ENCODE measurements at places on chromosomes 2 and 18.

GRCh38 chr18:74154716-74155115, 6.4 kb downstream of the TIMM21 start:
- no peak for DNase-seq

DNA sequence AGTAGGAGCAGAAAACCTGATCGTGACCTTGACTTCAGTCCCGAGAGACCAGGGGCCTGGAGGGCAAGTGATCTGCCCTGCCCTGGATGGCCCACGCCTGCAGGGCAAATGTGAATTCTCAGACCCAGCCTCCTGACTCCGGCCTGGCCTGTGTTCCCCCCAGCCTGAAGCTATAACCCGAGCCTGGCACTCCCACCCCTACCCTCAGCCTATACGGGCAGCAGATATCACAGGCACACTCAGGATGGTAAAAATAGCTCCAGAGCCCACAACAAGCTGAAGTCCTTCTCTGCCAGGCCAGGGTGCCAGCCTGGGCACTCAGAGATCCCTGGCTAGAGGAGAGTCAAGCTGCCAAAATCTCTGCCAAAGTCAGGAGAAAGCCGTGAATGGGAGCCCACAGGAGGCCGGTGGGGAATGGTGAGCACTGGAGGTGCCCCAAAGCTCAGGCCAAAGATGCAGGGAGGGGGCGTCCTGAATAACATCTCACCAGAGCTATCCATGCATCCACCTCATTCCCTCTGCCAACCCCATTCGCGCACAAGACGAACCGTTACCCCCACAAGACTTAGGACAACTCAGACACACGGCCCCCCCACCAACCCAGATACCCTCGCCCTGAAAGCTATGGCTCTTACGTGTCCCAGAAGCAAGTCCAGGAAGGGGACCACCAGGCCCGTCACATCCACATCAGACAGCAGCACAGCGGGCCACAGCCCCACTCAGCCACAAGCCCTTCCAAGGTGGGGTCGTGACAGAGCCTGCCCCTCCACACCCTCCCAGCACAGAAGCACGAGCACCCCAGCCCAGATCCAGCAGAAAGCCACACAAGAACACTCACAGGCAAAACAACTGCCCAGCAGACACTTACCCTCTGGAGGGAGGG, 144.9 kb downstream of the TNS1 start:
- no peak for DNase-seq

DNA sequence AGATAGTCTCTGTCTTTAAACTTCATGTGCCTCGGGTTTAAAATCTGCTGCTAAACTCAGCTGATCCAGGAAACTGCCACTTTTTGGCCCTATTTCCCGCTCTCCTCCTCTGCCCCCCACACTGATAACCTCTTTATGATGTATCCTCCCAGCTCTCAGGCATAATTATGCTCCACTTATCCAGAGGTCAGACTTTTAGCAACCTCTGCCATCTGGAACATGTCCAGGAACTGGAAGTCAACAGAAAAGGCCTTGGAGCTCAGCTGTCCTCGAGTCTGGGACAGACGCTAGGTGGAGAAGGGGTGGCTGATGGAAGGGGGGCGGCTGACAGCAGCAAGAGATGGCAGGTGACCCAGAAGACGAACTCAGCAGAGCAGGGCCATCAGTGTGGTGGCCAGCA, 41.2 kb downstream of the ASAP2 start:
- DNase-seq = no peak

- peak; percentile 29 for DNase-seq
Measured at GRCh38 chr2:177165721-177166711, 46.6 kb upstream of the HNRNPA3 start.

- no peak for DNase-seq
Measured at GRCh38 chr2:30222636-30223360, 8.5 kb upstream of the LBH start.

DNA sequence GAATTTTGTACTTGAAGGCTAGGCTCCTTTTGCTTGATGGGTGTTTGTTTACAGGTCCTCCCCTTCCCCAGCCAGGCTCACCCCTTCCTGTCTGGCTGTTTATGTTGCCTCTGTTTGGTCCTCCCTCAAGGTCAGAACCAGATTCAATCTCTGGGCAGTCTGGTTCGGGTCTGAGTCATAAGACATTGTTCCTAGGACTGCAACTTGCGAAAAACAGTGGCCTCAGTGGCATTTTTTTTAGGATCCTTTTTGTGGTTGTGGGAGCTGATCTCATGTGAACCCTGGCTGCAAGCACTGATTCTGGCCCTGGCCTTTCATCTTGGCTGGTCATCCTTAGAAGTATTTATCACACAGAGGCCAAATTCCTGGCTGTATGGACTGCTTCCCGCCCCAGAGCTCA, 370.4 kb downstream of the CLIP4 start:
- DNase-seq = no peak

DNA sequence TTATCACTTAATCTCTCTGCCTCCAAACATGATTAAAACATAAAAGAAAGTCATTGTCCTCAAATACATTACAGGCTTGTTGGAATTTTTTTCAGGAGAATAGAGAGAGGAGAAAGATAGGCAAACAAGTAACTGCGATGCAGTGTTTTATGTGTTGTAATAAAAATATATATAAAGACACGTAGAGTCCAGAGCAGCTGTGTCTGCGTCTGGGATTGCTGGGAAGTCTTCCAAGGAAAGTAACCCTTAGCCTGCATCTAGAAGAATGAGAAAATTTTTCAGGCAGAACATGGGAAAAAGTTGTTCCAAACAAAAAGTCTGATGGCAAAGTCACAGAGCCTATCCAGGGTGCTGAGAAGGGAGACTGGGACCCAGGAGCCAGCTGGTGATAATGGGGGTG, 91.8 kb upstream of the ST6GAL2 start:
- peak; percentile 60 for DNase-seq

DNA sequence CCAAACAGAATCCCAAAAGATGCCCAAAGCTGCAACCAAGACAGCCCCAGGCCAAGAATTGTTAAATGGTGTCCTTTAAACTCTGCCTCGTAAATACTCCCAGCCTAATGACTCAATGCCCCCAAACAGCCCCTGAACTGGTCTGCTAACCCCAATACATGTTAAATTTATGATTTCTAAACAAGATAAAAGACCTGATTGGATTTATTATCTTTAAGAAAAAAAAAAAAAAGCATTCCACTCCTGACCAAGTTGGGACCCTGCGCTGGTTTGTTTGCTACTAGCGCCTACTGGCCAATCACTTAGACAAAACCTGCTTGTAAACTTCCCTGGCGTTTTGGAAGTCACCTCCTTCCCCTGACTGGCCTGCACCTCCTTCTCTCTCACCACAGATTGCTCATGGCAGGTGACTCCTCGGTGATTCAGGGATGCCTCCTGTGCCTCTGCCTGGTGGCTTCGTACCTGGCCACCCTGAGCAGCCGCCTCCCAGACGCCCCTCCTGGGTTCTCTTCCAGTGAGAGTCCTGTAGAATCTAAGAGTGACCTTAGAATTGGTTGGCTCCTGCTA, 121.3 kb downstream of the BCL11A start:
- no peak for DNase-seq

GRCh38 chr2:2950403-2950952, 427.1 kb downstream of the EIPR1 start:
- no peak for DNase-seq

DNA sequence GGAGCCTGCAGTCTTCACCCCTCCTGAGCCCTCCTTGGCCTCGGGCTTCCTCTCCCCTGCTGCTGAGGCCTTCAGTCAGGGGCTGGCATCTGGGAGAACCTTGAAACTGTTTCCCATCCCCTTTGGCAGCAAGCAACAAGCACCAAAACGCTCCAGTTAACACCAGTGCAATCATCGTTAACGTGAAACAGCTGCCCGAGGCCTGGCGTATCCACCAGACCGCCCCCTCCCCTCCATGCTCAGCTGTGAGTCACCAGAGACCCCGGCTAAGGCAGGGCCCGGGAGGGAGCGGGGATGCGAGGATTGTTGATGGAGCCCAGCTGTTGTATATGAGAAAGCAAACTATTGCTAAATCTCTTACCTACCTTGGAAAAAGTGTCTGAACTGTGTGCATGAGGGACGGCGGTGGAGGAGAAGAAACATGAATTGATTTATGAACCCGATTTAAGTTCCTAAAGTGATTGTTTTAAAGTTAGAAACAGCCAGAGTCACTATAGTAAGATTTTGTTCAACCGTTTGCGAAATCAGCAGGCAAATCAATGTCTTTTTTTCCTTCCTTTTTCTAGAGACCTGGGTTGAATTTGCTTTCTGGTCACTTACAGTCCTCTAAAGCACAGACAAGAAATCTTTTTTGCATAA, 5.2 kb downstream of the ZFP36L2 start:
- peak; percentile 96 for DNase-seq

GRCh38 chr2:149616681-149617456, 29.3 kb upstream of the MMADHC start:
- peak; percentile 59 for DNase-seq

GRCh38 chr2:134327367-134327766, 73.5 kb downstream of the MGAT5 start:
- peak; percentile 4 for DNase-seq

GRCh38 chr2:197131558-197131855, 179.1 kb downstream of the ANKRD44 start:
- no peak for DNase-seq

DNA sequence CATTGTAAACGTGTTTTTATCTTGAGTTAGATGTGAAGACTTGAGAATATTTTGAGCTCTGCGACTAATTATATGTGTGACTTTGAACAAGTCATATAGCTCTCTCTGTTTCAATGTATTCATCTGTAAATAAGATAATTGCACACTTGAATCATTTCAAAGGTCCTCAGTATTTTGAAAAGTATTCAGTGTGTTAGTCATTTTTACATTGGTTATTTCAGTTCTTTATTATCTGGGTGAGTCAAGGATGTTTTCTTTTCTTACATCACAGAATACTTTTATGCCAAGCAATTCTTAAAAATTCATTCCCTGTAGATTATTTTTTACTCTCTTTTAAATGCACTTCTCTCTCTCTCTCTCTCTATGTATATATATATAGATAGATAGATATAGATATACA, 1098.0 kb upstream of the ZEB2 start:
- peak; percentile 66 for DNase-seq

- DNase-seq = no peak
Measured at GRCh38 chr18:10846657-10847407, 302.5 kb downstream of the PIEZO2 start.

DNA sequence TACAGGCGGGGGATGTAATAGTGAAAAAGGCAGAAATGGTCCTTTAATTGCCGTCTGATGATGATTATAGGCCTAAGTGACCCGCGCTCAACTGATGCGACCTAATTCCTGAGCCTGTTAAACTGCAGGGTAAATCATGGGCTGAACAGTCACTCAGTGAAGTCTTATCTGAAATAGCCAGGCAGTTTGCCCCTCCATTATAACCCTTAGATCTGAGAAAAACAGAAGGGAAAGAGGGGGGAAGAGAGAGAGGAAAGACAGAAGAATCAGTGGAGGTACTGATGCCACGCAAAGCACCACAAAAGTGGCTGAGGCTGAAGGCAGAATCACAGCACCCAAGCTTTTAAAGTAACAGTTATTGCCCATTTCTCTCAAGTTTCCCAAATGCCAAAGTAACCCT, 73.1 kb upstream of the DNMT3A start:
- no peak for DNase-seq

- no peak for DNase-seq
Measured at GRCh38 chr2:102619414-102620319, at the start of gene SLC9A2. SLC9A2 (plus strand) TSS chr2:102619553; CDS start chr2:102619849, 296 bp downstream.

GRCh38 chr2:236252602-236253001, 11.6 kb downstream of the ASB18 start:
- no peak for DNase-seq

DNA sequence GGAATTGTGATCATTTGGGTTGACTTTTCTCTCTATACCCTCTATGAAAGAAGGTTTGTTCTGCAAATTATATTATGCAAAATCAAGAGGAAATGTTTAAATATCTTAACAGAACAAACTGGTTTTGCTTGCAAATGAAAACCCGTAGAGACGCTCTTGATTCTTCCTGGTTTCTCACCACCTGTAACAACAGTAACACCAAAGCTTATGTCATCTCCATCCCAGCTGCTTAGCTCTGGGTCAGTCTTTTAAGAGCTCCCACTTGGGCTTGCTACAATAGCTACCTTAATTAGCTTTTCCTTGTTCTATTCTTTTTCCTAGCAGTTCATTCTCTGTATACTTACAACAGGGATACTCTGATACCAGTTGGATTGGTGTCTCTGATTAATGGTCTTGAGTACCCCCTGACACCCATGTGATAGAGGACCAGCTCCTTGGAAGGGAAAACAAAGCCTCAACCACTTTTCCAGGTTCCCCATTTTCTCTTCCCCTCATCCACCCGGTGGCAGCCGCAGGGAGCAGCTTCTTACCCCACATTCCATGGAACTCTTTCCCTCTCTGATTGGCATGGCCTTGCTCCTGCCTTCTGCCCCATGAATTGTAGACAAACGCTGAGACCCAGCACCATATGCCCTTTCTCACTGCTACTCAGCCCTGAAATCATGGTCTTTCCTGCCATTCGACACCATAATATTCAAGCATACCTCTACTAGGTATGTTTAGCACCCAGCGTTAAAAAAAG, 27.7 kb downstream of the TMEM182 start:
- DNase-seq = no peak

GRCh38 chr18:75204732-75205513, 4.0 kb downstream of the PTGR3 start:
- no peak for DNase-seq

DNA sequence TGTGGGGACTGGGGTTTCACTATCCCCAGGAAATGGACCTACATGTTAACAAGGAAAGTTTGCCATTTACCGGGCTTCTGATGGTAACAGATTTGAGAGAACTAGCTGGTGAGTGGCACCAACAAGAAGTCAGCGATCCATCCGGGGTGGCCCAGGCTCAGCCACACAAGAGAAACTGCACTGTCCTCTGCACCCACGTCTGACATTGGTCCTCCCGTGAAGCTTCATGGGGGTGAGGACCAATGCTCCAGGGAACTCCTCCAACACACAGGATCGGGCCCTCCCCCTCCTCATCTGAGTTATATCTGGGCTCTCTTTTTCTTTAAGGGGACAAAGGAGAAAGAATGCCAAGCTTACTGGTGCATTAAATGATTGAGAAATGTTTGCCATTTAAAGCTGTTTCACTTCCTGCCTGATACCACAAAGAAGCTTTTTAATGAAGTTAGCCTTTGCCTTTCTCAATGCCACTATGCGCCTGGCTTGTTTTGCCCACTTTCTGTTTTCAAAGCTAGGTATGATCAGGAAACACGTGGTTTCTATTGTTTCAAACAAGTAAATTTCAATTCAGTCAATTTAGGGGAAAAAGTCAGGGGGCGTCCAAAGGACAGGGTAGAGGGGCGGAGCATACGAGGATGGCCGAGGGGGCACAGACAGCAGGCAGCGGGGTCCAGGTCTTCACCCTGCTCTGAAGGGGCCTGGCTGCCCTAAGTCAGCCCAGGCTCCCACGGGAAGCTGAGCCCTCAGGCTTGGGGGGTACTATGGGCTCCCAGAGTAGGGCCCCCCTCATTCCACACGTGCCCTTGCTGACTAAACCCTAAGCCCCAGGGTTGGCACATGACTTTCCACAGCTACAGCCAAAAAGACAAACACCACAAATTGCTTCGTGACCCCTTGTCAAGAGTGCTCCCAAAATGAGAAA, 204.0 kb upstream of the ID2 start:
- DNase-seq = no peak

DNA sequence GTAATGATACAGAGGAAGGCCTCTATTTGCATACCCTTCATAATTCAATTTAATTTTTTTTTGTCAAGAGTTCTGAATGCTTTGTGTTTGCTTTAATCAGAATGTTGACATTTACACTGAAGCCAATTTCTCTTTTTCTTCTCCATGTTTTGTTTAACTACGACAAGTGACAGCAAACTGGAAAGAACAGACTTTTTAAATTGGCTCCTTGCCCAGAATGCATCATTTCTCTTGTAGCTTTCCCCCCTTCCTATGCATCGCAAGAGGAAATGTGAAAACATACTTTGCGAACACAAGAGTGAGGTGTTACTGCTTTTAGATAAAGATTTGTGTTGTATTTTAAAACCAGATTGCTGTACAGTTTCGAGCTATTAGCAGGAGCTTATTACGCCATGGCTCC, 955.2 kb upstream of the CELF4 start:
- no peak for DNase-seq
